Activated CD8-positive, alpha-beta T cell treated with anti-CD3 and anti-CD28 coated beads, Interleukin-2, amount 10 ng/mL, durations not matched to agents 7 days and 5 days (primary cell): ENCODE measurements at places on chromosomes 13 and 19.

- DNase-seq = no peak
These were observed 29.0 kb downstream of the TNFSF11 start for GRCh38 chr13:42602906-42603305.

- no peak for DNase-seq
These were observed 19.2 kb downstream of the FCGBP start for GRCh38 chr19:39915101-39915847.

- no peak for DNase-seq
These were observed 540.6 kb upstream of the MIR17HG start for GRCh38 chr13:90806892-90807291.

DNA sequence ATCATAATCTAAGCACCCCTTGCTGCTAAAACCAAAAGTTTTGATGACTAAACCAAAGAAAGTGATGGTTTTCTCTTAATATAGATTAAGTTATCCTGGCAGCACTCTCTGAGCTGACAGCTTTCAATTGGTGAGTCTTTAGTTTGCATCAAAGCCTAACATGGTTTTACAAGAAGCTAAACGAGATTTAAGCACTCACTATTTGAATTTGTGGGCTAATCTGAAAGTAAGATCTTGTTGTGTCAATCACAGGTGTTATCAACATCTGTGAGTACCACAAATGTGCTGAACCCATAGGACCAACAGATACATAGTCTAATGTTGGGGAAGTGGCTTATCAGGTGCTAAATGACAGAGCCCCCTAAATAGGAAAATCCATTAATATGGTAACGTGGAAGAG, 223.9 kb downstream of the LHFPL6 start:
- no peak for DNase-seq

DNA sequence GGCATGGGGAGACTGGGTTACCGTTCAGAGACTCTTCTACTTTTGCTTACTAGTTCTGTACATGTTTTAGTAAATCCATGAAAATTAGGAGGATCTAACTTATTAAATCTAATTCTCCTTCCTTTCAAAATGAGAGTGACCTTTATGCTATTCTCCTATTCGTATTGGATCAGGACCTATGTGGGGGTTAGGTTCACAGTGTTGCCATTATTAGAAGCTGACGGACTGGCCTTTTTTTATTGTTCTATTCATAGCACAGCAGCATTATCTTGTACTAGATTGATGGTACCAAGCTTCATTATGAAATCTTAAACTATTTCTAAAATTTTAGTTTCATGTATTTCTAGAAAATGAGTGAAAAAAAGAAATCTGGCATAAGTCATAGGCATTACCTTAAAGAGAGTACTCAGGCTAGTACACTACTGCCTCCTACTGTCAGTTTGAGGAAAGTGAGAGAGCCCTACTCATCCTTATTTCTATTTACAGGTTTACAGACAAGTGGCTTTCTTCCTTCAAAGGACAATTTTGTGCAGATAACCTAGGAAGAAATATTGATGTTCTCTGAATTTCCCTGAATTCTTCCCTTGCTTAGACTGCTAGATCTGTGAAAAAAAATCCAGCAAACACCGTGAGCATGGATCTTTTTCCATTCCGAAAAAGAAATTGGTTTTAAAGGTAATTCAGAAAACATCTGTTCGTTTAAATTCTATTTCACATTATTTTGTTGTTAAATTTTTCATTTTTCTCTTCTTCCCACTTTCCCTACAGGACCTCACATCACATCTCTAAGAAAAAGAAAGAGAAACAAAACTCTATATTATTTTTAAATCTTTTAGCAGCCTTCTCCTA, 485.5 kb downstream of the DIAPH3 start:
- DNase-seq = peak; percentile 25

- no peak for DNase-seq
These were observed 430.3 kb downstream of the EFNB2 start for GRCh38 chr13:106105153-106105552.

GRCh38 chr13:74669149-74669548, 534.9 kb upstream of the KLF12 start:
- no peak for DNase-seq

GRCh38 chr13:21071924-21072323, 10.5 kb upstream of the LATS2 start:
- no peak for DNase-seq

GRCh38 chr13:35470671-35471661, 5.5 kb downstream of the MAB21L1 start:
- no peak for DNase-seq

DNA sequence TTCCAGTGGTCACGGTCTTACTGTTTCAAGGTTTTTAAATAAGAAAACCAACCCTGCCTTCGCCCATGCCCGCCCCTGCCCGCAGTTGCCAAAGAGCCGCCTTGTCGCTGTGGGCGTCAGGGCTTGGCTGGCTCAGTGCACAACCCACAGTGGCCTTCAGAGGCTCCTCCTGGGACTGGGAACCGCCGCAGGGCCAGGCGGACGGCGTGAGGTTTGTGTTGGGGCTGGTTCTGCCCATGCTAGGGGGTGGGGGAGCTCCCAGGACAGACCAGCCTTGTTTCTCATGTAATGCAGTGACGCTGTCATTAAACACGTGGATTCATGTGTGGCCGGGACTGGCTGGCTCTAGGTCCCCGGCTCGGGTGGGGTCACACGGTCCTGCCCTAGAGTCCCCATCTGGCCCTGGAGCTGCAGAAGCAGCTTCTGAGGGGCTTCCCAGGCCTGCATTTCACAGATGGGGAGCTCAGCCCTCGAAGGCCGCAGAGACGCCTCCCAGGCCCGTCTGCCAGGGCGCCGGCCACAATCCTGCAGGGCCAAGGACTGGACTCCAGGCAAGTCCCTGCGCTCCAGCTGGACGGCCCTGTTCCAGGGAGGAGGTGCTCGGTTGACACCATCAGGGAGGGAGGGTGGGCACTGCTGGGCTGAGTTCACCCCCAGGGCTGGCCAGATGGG, 2.4 kb upstream of the TEKTIP1 start:
- DNase-seq = no peak

- no peak for DNase-seq
These were observed 50.8 kb upstream of the XPO4 start for GRCh38 chr13:20953245-20953931.
